ENCODE measurements at places on chromosomes 12 and 14. TPM values are rescaled to one million over a fixed set of nuclear protein-coding genes. Genes with fewer than 3 reads are reported as not detected.

ABHD12B gene
- not detected for total RNA-seq

CD4 gene
- 0.43 TPM for total RNA-seq

KRT75 gene
- not detected for total RNA-seq

PRB3 gene
- total RNA-seq = not detected

PLXNC1 gene
- 20.6 TPM for total RNA-seq

RPS6KL1 gene
- 10.0 TPM for total RNA-seq

OR6C2 gene
- total RNA-seq = not detected

CIROP gene
- not detected for total RNA-seq

OLR1 gene
- not detected for total RNA-seq

PARPBP gene
- 46.9 TPM for total RNA-seq

LIN7A gene
- 0.75 TPM for total RNA-seq

LRRK2 gene
- 0.47 TPM for total RNA-seq

KICS2 gene
- 9.2 TPM for total RNA-seq

HSP90AA1 gene
- 919 TPM for total RNA-seq

GZMB gene
- total RNA-seq = 2,090 TPM

MARS1 gene
- total RNA-seq = 446 TPM

MIPOL1 gene
- not detected for total RNA-seq

CPNE6 gene
- not detected for total RNA-seq

MMP14 gene
- 3.7 TPM for total RNA-seq

PRKD1 gene
- total RNA-seq = not detected

CCDC38 gene
- total RNA-seq = 0.33 TPM

TAS2R8 gene
- total RNA-seq = not detected

TSHR gene
- total RNA-seq = not detected

GDF3 gene
- total RNA-seq = not detected

PIWIL1 gene
- not detected for total RNA-seq

TESPA1 gene
- total RNA-seq = 45.9 TPM

KRT2 gene
- total RNA-seq = not detected

TMEM179 gene
- total RNA-seq = 0.48 TPM

JDP2 gene
- total RNA-seq = 0.61 TPM

RFLNA gene
- total RNA-seq = not detected

LAG3 gene
- total RNA-seq = 365 TPM

SCNN1A gene
- total RNA-seq = not detected

KIF21A gene
- 20.3 TPM for total RNA-seq

SDR9C7 gene
- total RNA-seq = not detected

CD27 gene
- total RNA-seq = 2.1 TPM

REP15 gene
- 0.56 TPM for total RNA-seq

KCNK10 gene
- total RNA-seq = not detected

OASL gene
- 10.8 TPM for total RNA-seq

GPX2 gene
- not detected for total RNA-seq

RAB15 gene
- 1.8 TPM for total RNA-seq

SERPINA4 gene
- not detected for total RNA-seq

KLHL33 gene
- 0.43 TPM for total RNA-seq

SERPINA10 gene
- not detected for total RNA-seq

MPHOSPH9 gene
- 50.1 TPM for total RNA-seq
